Uterus (tissue), 4 donors: ENCODE measurements at places on chromosomes 1 and 21. TPM values are rescaled to one million over a fixed set of nuclear protein-coding genes. Genes with fewer than 3 reads are reported as not detected.

GRCh38 chr1:64912191-64912590 is 54.2 kb downstream of the JAK1 start:
- H3K27me3 ChIP-seq: no peaks in the 10 kb centered on the region
- H3K4me3 ChIP-seq: no peak overlapping the region
- H3K36me3 ChIP-seq: no peaks in the 10 kb centered on the region
- H3K27ac ChIP-seq: no peak overlapping the region
- DNase-seq: no peak

DNA sequence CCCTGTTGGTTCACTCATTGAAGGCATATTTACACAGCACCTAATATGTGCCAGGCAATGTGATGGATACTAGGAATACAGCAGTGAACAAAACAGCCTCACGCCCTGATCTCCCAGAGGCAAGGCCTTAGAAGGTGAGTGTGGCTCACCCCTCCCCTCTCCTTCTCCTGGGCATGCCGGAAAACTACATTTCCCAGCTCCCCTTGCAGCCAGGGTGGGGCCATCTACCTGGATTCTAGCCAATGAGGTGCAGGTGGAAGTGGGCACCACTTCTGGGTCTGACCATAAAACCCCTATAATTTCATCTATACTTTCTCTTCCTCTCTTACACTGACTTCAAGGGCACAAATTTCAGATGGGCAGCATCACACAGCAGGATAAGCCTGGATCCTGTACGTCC is 63.8 kb downstream of the FBXO2 start:
- no peak overlapping the region for H3K27ac ChIP-seq
- DNase-seq: no peak

Gene TMEM269
- total RNA-seq: 1.1 TPM

GRCh38 chr1:206772243-206772937 is at the start of gene IL10:
Gene IL10, minus strand, starts transcription at chr1:206772494. Its CDS starts 59 bp downstream, at chr1:206772435.
- no peaks in the 10 kb centered on the region for H3K27me3 ChIP-seq
- no peak within 1 kb of the TSS for H3K4me3 ChIP-seq
- H3K36me3 ChIP-seq: no peaks in the 10 kb centered on the region
- no peaks in the 10 kb centered on the region for H3K4me1 ChIP-seq
- no peak within 1 kb of the TSS for H3K27ac ChIP-seq

GRCh38 chr21:39576518-39577128 is 36.1 kb upstream of the B3GALT5 start:
- H3K4me1 ChIP-seq: no peaks in the 10 kb centered on the region
- no peak overlapping the region for H3K4me3 ChIP-seq
- DNase-seq: no peak
- no peaks in the 10 kb centered on the region for H3K36me3 ChIP-seq
- no peak overlapping the region for H3K27ac ChIP-seq

Gene IL22RA1
- 0.37 TPM for total RNA-seq

Gene VWA1
- 33.0 TPM for total RNA-seq

DNA sequence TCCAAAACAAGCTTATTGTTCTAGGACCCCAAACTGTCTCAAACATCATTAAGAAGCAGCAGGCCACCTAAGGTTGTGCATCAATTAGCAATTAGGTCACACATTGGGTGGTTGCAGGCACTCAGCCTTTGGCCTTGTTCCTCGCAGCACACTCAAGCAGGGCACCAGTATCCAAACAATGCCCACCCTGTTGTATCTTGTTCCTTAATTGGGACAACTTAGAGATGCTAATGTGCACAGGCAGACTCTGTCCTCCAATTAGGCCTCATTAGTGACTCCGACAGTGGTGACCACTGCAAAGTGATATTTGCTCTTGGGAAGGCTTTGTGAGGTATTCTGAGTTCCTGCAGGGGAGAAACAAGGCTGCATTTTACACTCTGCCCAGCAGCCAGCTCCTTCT is 515.1 kb upstream of the PTBP2 start:
- H3K4me3 ChIP-seq: no peak overlapping the region
- H3K36me3 ChIP-seq: no peaks in the 10 kb centered on the region
- DNase-seq: no peak
- no peaks in the 10 kb centered on the region for H3K4me1 ChIP-seq

DNA sequence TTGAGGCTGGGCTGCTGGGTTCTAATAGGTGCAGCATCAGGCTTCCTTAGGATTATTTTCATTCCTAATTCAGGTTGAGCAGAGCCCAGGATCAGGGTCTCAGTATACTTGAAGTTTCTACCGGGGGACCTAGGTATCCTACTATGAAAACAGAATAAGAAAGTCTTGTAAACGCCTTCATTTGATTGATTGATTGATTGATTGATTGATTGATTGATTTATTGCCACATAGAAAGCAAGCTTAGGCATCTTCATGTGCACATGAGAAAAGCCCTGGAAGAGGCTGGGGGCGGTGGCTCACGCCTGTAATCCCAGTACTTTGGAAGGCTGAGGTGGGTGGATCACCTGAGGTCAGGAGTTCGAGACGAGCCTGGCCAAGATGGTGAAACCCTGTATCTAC is 97.4 kb upstream of the BMP8A start:
- H3K27ac ChIP-seq: peak overlapping the region; percentile 79
- H3K4me3 ChIP-seq: no peak overlapping the region
- no peaks in the 10 kb centered on the region for H3K27me3 ChIP-seq
- peaks cover 30% of the 10 kb centered on the region for H3K4me1 ChIP-seq
- H3K36me3 ChIP-seq: no peaks in the 10 kb centered on the region
- DNase-seq: no peak
